ENCODE measurements at places on chromosomes 5 and 9. TPM values are rescaled to one million over a fixed set of nuclear protein-coding genes. Genes with fewer than 3 reads are reported as not detected.

- DNase-seq: no peak
These were observed 3.4 kb downstream of the RPL37 start for GRCh38 chr5:40831346-40832210.

- no peak for DNase-seq
These were observed 120.4 kb upstream of the CPEB4 start for GRCh38 chr5:173767574-173768266.

GRCh38 chr9:106104887-106105286 is 410.5 kb downstream of the TMEM38B start:
- no peak for DNase-seq

IGIP gene
- polyA plus RNA-seq: 6.8 TPM
